ENCODE measurements at places on chromosomes 16 and 17. TPM values are rescaled to one million over a fixed set of nuclear protein-coding genes. Genes with fewer than 3 reads are reported as not detected.

The CLEC18B gene
- total RNA-seq, result 0.39 TPM

The TCF25 gene
- 76.8 TPM for total RNA-seq

The KRTAP4-1 gene
- total RNA-seq, result 0.10 TPM

The ASIC2 gene
- total RNA-seq, result 1.9 TPM

The KDM6B gene
- 14.4 TPM for total RNA-seq

The SERPINF2 gene
- total RNA-seq, result 3.1 TPM

The IL17C gene
- total RNA-seq, result not detected

The PIRT gene
- not detected for total RNA-seq
